ENCODE measurements at places on chromosomes 6 and 20. TPM values are rescaled to one million over a fixed set of nuclear protein-coding genes. Genes with fewer than 3 reads are reported as not detected.
A peak's percentile ranks its signal among the peaks of the same experiment; 100 is the strongest.

DNA sequence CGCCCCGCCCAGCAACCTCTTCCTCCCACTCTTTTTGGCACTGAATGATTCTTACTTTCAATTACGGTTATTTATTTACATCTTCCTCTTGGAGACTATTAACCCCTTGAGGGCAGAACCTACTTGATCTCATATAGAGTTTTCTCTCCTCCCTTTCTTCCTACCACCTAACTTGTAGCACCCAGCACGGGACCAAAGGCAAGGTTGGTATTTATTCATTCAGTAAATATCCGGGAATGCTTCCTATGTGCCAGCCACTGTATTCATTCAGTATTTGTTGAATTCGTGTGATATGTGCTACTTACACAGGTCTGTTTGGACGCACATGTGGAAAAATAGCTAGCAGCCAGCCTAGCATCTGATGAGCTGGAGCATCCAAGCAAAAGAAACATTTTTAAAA, 1.3 kb upstream of the CNKSR3 start:
- no peak for DNase-seq

DNA sequence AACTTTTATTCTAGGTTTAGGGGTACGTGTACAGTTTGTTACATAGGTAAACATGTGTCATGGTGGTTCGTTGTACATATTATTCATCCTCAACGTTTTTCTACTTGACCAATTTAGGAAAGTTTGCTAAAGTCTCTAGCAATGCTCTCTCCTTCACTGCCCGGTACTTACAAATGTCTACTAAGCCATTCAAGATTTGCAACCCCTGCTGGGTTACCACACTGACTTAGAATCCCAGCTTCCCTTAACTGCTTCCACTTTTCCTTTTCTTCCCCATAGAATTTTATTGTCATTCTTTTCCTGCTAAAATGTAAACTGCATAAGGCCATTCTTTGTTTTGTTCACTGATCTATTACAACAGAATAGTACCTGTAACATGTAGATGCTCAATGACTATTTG, 97.4 kb downstream of the SMPDL3A start:
- DNase-seq = no peak

DNA sequence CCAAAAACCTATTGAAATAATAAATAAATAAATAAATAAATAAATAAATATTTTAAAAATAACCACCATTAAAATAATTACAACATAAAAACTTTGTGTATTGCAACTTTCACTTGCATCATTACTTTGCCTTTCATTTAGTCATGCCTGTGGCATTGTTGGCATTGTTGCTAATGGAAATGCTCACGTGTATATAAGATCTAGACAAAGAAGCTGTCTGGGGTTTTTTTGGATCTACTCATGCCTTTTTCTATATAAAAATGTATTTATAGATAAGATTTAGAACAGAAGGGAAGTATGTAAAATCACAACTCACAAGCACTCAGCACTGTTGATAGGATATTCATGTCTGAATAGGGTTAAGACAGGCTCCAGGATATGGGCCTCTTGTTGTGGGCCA, 27.9 kb downstream of the GFRA4 start:
- DNase-seq = no peak

- no peak for DNase-seq
Observed at GRCh38 chr20:50261471-50262212, 71.0 kb downstream of the CEBPB start.

GRCh38 chr6:126914172-126914571, 204.3 kb upstream of the RSPO3 start:
- no peak for DNase-seq

- no peak for DNase-seq
Observed at GRCh38 chr6:149220882-149221773, 96.4 kb upstream of the TAB2 start.

GRCh38 chr20:10524034-10524476, 89.0 kb downstream of the SLX4IP start:
- no peak for DNase-seq

DNA sequence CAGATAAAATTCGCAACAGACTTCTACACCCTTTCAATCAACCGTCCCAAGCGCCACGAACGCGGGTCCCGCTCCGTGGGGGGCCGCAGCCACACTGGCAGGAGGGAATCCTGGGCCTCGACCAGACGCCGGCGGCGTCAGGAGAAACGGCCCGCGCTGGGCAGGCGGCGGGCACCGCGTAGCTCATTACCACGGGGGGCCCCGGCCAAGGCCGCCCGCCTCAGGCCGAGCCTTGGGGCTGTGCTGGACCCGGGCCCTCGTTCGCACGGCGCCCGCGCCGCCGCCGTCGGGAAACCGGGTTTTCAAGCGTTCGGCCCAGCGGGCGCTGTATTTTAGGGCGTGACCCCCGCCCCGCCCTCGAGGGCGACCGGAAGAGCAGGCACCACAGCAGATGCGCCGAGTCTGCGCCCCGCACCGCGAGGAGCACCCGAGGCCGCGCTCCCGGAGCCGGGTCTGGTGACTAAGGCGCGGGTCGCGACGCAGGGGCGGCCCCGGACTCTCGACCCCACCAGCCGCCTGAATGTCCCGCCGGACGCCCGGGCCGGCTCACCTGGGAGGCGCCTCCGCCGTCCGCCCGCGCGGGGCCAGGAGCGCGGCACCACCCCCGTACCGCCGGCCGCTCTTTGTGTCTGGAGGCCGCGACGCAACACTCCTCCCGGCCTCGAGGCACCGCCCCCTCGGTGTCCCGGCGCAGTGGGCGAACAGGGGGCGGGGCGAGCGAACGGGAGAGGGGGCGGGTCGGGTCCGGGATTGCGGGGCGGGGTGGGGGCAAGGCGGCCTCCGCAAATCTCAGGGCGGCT, at the start of gene NINL:
Gene NINL, minus strand, starts transcription at position 627 of the 800 bp plus-strand sequence. CDS start 58,944 bp downstream, outside the sequence.
- DNase-seq = peak; percentile 53

DNA sequence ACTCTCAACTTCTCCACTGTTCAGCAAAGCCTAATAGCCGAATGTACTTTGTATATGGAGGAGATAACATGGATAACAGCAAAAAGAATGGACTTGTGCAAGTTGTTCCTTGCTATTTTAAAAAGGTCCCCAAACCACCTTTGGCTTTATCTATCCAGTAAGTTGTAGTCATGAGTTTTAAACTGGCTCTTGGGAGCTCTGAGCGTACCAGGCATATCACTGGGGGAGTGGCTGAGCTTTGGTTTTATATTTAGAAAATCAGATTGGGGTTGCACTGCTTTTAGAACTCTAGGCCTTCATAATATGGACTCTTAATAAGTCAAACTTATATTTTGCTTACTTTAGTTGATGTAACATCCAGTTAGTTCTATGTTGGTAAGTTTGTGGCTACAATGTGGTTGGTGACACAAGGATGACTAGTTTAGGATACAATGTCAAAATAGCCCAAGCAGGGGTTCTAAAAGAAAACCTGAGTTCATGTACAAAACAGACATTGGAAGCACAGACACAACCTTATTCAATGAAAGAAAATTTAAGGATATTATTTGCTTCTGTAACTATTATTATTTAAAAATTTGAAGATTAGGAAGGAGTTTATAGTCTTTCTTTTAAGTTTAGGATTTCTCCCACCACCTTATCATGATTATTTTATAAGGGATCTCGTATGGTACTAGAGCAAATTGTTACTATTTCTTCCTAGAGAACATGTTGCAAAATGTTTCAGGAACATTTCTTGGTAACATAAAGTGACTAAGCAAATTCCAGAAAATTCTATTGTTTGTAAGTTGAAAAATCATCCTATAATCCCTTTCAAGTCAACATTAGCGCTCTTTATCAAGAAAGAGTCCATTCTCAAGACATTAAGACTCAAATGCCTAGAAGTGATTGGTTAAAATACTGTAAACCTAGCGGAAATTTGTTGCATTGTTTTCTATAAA, 165.8 kb upstream of the SUPT3H start:
- no peak for DNase-seq

DNA sequence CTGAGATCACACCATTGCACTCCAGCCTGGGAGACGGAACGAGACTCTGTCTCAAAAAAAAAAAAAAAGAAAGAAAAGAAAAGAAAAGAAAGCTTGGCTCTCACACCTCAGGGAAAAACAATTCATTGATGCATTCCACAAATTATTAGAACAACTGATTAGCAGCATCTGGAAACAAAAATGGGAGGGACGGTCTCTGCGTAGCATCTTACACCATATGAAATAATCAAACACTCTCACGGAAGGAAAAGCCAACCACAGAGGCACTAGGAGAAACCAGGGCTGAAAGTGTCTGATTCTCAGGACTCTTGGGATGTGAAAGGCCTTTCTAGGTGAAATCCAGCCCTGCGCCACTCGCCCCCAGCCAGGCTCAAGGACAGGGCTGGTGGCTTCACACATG, 2.3 kb upstream of the HELZ2 start:
- DNase-seq = no peak

- no peak for DNase-seq
Observed at GRCh38 chr6:26280407-26280806, 84.6 kb upstream of the BTN3A2 start.

DNA sequence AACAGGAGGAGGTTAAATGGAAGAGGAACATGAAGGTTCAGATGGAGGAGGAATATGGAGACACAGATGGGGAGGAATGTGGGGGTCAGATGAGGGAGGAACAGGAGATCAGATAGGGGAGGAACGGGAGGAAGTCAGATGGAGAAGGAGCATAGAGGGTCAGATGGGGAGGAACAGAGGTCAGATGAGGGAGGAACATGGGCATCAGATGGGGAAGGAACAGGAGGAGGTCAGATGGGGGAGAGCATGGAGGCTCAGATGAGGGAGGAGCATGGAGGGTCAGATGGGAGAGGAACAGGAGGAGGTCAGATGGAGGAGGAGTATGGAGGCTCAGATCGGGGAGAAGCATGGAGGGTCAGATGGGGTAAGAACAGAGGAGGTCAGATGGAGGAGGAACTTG, 290.6 kb downstream of the BMP7 start:
- DNase-seq = no peak

DNA sequence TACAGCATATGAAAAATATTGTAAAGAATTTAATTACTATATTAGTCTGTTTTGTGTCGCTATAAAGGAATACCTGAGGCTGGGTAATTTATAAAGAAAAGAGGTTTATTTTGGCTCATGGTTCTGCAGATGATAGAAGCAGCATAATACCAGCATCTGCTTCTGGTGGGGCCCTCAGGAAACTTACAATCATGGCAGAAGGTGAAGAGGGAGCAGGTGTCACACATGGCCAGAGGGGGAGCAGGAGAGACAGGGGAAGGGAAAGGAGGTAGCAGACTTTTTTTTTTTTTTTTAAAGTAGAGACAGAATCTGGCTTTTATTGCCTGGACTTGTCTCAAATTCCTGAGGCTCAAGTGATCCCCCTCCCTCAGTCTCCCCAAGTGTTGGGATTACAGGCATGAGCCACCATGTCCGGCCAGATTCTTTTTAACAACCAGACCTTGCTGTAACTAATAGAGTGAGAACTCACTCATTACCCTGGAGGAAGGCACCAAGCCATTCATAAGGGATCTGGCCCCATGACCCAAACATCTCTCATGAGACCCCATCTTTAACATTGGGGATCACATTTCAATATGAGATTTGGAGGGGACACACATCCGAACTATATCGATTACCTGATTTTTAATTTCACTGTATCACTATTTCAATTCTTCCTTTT, 64.6 kb downstream of the MAN1A1 start:
- DNase-seq = peak; percentile 3

- peak; percentile 70 for DNase-seq
Observed at GRCh38 chr6:159061805-159062563, 17.2 kb upstream of the TAGAP start.

DNA sequence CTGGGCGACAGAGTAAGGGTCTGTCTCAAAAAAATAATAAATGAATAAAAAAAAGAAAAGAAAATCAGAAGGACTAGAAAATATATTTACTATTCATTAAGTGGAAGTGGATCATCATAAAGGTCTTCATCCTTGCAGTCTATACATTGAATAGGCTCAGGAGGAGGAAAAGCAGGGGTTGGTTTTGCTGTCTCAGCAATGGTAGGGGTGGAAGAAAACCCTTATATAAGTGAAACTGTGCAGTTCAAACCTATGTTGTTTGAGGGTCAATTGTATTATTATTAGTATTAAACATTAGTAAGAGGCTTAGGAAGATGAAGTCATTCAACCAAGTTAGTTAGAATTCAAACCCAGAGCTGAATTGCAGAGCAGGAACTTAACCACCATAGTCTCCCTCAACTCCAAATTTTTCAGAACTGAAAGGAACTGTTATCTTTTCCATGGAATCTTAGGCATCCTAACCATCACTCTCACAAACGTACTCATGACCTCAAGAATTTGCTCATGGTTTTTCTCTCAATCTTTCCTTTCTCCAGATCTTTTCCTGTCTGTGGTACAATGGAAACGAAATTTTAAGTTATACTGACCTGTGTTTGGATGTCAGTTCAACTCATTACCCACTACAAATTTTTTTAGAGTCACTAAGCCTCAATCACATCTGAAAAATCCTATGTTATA, 7.7 kb upstream of the SMIM13 start:
- DNase-seq = no peak

GRCh38 chr6:160750276-160750689, 48.2 kb downstream of the PLG start:
- no peak for DNase-seq

DNA sequence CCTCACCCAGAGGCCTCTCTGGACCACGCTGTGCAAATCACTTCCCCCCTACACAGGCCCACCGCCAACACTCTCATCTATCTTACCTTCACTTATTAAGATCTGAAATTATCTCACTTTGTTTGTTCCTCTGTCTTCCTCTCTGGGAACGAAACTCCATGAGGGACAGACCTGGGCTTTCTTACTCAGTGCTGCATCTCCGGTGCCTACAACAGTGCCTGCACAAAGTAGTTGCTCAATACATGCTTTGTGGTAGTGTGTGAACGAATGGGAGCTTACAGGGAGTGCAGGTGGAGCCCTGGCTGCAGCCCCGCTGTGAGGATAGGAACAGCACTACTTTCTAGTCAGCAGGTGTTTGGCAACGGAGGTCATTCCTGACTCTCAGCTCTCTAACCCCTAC, 5.3 kb downstream of the CASS4 start:
- DNase-seq = no peak

DNA sequence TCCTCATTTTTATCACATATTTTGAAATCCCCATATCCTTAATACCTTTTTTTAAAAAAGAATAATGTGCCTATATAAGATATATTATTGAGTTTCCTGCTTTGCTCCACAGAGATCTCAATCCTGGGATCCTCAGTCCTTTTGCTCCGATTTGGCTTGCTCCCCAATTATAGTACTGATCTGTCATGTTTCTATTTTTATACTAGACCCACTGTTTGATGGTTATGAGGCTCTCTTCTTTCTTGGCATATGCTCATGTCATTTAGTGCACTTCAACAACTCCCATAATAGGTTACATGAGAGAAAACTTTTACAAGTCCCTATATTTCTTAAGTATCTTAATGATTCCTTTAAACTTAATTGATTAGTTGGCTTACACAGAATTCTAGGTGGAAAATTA, 958.5 kb upstream of the EPHA7 start:
- DNase-seq = no peak

ASIP gene
- total RNA-seq = not detected

HLA-DQB2 gene
- total RNA-seq = 0.83 TPM

OLIG3 gene
- 0.26 TPM for total RNA-seq

CCN6 gene
- total RNA-seq = not detected

IRAK1BP1 gene
- total RNA-seq = 3.1 TPM

FAXC gene
- total RNA-seq = not detected

ZBTB12 gene
- 3.5 TPM for total RNA-seq
